ENCODE measurements at places on chromosomes 1 and 21. TPM values are rescaled to one million over a fixed set of nuclear protein-coding genes. Genes with fewer than 3 reads are reported as not detected.

The OR2L5 gene
- polyA plus RNA-seq = not detected

The CNN3 gene
- 333 TPM for polyA plus RNA-seq

The SLAMF7 gene
- 0.40 TPM for polyA plus RNA-seq

The SLC2A5 gene
- polyA plus RNA-seq = 0.72 TPM

The PROX1 gene
- polyA plus RNA-seq = 9.1 TPM

The COL9A2 gene
- polyA plus RNA-seq = 10.7 TPM

The CA14 gene
- polyA plus RNA-seq = 6.1 TPM

The DNAI4 gene
- 6.3 TPM for polyA plus RNA-seq

The AMY2A gene
- 0.23 TPM for polyA plus RNA-seq

The FYB2 gene
- 0.96 TPM for polyA plus RNA-seq

The HPDL gene
- 1.7 TPM for polyA plus RNA-seq

The HRNR gene
- 0.20 TPM for polyA plus RNA-seq

The LRRC38 gene
- not detected for polyA plus RNA-seq

The CLCNKB gene
- 37.0 TPM for polyA plus RNA-seq

The KRTAP6-2 gene
- not detected for polyA plus RNA-seq

The RASSF5 gene
- 6.4 TPM for polyA plus RNA-seq

The OR6K3 gene
- 0.13 TPM for polyA plus RNA-seq

The OR2T2 gene
- polyA plus RNA-seq = not detected

The F13B gene
- 0.72 TPM for polyA plus RNA-seq

The HSD3B1 gene
- polyA plus RNA-seq = 1.1 TPM

The DCAF6 gene
- 57.1 TPM for polyA plus RNA-seq

The RIMKLA gene
- polyA plus RNA-seq = 0.59 TPM

The MFAP2 gene
- polyA plus RNA-seq = 204 TPM

The NT5C1A gene
- 0.37 TPM for polyA plus RNA-seq

The TMEM79 gene
- polyA plus RNA-seq = 9.2 TPM

The VASH2 gene
- 32.5 TPM for polyA plus RNA-seq

The SH3BGRL3 gene
- polyA plus RNA-seq = 107 TPM

The FLAD1 gene
- 20.4 TPM for polyA plus RNA-seq

The FCN3 gene
- polyA plus RNA-seq = 1.7 TPM

The GNAT2 gene
- not detected for polyA plus RNA-seq

The KCNT2 gene
- polyA plus RNA-seq = 10.8 TPM

The LCK gene
- 7.4 TPM for polyA plus RNA-seq

The WLS gene
- 134 TPM for polyA plus RNA-seq

The THEMIS2 gene
- polyA plus RNA-seq = 3.4 TPM
